Activated T-helper 9 cell treated with anti-CD3 and anti-CD28 coated beads, Interleukin-2, amount 50 U/mL, for 16 hours (primary cell): ENCODE measurements at places on chromosomes 1 and 21.

DNA sequence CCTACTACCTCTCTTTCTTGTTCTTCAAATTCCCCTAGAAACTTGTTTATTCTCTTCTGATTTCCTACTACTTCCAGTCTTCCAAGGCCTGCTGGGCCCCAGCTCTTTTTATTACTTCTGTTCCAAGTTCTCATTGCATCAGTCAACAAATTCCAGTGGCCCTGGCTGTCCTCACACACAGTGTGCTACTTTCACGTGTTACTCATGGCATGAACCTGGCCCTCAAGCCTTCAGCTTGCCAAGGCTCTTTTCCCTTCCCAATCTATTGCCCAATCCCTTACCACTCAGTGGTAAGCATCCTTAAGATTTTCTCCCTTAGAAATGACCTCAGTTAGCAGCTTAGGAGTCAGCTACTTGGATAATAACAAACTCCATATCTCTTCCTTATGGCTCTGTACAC, 613.5 kb downstream of the LMO4 start:
- DNase-seq: no peak

DNA sequence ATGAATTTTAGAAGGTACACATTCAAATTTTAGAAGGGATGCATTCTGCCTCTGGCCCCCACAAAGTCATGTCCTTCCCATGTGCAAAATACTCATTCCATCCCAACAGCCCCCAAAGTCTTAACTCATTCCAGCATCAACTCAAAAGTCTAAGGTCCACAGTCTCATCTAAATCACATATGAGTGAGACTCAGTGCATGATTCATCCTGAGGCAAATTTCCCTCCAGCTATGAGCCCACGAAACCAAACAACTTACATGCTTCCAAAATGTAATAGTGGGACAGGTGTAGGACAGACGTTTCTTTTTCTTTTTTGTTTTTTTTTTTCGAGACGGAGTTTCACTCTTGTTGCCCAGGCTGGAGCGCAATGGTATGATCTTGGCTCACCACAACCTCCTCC, 12.5 kb upstream of the WNT2B start:
- DNase-seq: no peak

DNA sequence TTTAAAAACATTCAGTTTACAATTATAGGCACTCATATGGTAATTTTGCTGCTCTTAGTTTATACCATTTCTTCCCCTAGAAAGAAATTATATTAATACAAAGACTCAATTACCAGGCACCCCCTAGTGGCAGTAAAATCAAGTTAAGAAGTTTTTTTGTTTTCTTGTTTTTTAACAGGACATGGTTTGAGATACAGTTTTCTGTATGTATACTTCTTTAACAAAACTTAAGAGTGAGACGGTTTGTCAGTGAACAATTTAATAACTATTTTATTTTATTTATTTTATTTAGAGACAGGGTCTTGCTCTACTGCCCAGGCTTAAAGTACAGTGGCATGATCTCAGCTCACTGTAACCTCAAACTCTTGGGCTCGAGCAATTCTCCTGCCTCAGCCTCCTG, 224.6 kb downstream of the FAF1 start:
- no peak for DNase-seq

DNA sequence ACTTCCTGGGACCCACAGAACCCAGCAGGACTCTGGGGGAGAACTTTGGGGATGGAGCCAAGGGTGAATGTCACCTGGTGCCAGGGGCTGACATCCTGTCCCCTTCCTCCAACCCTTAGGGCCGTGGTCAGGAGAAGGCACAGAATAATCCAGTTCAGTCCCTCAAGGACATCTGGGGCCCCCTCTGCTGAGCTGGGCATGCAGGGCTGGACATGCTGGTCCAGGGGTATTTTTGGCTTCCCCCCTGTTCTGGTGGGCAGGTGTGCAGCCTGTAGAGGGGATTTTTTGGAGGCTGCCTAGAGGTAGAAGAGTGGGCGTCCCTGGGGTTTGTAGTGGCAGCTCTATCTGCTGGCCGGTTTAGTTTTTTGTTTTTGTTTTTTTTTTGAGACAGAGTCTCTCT, 3.4 kb upstream of the CROCC start:
- no peak for DNase-seq

- no peak for DNase-seq
Measured at GRCh38 chr21:25304611-25305010, 302.7 kb downstream of the MRPL39 start.

- DNase-seq: no peak
Measured at GRCh38 chr1:100786870-100787269, 67.3 kb downstream of the VCAM1 start.
